ENCODE measurements at places on chromosomes 16 and 17.

- no peak for DNase-seq
These were observed 32.8 kb downstream of the ADCY9 start for GRCh38 chr16:4083347-4083870.

DNA sequence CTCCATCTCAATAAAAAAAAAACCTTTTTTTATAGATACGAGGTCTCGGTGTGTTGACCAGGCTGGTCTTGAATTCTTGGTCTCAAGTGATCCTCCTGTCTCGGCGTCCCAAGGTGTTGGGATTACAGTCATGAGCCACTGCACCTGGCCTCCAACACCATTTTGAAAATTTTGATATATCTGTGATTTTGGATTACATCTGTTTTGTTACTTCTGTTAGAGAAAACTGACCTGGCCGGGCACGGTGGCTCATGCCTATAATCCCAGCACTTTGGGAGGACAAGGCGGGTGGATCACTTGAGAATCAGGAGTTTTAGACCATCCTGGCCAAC lies 18.6 kb downstream of the RMI2 start:
- no peak for DNase-seq

- DNase-seq: no peak
These were observed 1.4 kb upstream of the SP6 start for GRCh38 chr17:47852113-47852949.

DNA sequence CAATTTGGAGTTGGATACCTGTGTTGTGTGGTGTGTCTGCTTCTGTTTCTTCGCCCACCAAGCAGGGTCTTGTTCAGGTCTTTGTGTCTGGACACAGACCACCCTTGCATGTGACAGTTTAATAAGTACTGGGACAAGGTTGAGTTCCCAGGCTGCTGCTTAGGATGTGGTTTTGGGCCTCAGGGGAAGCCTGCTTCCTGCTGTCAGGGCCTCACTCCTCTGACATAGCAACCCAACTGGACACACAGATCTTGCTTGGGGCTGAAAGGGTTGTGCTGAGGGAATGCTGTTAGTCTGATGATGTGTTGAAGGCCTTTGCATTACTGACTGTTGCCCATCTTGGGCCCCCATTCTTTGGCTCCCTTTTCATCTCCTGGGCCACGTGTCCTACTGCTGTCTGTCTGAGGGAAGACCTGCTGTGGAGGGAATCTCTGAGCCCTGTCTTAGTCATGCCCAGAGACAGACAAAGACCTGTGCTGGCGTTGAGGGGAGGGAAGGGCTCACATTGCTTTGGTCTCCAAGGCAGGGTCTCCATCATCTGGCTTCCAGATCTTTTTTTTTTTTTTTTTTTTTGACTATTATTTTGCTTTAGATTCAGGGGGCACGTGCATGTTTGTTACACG lies 4.7 kb upstream of the TGFB1I1 start:
- DNase-seq: no peak

DNA sequence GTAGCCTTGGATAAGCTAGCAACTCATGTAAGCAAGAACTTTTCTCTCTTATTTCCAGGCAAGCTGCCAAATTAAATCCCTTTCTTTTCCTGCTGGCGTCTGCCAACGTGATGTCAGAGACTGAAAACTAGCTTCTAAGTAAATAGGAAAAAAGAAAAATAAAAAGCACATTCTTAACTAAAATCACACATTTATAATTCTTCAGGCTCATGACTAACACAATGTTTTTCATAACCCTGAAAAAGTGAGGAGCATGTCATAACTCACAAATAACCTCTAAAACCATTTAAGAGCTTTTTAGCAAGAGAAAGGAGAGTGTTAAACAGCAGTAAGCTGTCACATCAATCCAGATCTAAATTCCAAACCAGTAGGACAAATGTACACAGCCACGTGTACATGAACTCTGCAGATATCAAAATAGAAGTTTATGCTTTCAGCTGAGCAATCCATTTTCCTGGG lies 110.0 kb downstream of the N4BP1 start:
- DNase-seq: no peak

DNA sequence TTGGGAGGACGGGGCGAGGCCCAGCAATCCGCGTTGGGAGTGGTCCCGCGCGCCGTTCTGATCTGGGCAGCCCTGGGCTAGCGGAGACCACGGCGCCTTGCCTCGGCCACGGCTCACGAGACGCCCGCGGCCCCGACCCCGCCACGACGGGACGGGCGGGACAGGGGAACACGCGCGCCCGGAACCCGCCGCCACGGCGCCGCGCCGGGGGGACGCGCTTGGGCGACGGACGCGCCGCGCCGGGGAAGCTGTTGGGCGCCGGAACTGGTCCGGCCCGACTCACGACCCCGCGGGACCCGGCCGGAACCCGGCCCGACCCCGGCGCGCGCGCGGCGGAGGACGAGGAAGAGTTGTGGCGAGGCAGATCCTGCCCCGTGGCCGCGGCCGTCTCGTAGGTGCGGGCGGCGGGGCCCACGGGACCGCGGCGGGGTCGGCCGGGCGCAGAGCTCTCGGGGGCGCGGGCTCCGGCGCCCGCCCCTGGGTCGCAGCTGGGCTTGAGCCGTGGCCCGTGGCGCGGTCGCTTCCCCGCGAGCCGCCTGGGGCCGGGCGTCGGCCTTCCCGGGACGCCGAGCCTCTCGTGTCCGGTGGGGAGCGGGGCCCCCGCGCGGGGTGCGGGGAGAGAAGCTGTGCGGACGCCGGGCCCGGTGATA lies at the start of gene ACSF3:
TSS of gene ACSF3 (plus strand) at position 251 of the 650 bp plus-strand sequence. CDS start 6,830 bp downstream, outside the sequence.
- peak; percentile 41 for DNase-seq

- DNase-seq: no peak
These were observed 14.4 kb downstream of the SYCE1L start for GRCh38 chr16:77213542-77214106.

DNA sequence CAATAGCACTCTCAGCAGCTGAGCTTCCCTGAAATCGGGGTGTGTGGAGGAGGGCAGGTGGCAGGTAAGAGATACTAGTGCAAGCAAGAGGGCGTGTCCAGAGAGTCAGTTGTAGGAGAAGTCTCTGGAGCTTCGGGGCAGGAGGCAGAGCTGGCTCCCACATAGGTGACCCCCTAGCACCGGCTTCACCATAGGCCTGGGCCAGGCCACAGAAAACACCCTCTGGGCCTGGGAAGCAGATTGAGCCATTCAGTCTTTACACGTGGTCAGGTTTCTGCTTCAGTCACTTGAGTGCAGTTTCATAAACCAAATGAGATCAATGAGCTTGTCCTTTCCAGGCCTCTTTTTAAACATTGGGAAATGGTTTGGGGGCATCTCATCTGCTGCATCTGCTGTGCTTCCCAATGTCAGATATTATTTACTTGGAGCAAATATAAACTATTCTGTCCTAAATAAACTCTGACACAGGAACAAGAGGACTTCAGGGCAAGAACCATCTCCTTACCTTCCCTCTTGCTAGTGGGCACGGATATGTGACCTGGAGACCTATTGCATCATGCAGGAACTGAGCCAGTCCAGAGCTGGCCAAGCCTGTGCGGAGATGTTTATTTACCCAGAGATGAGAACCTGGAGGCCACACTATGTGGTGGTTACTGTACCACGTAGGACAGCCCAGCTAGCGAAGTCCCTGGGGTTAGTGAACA lies 16.1 kb downstream of the CCR7 start:
- DNase-seq: no peak

- no peak for DNase-seq
These were observed 82.7 kb upstream of the CDYL2 start for GRCh38 chr16:80887062-80887461.

DNA sequence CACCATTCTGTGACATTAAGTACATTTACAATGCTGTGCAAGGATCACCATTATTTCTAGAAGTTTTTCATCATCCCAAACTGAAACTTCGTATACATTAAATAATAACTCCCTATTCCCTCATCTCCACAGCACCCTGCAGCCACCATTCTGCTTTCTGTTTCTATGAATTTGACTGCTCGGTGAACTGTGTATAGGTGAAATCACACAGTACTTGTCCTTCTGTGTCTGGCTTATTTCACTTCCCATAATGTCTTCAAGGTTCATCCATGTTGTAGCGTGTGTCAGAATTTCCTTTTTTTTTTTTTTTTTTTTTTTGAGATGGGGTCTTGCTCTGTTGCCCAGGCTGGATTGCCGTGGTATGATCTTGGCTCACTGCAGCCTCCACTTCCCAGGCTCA lies 20.4 kb downstream of the RAP1GAP2 start:
- DNase-seq: no peak

DNA sequence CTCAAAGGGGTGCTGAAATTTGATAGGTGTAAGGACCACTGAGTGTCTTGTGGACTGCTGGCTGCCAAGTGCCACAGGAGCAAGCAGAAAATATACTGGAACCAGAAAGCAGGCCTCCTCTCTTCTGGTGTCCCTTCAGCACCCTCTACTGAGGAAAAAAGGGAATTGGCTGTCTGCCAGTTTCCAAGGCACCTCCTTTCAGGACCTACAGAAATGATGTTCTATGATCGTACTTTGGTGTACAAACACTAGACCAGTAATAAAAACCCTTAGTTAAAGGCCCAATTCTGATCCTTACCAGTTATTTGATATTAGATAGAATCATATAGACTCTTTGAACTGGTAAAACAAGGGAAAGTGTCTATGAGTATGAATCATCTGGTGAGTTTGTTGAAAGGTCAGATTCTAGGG lies 35.8 kb upstream of the BCAS3 start:
- DNase-seq: peak; percentile 47

- DNase-seq: no peak
These were observed 11.9 kb downstream of the POLR3K start for GRCh38 chr16:41439-42068.

GRCh38 chr16:57745768-57746167 lies 10.2 kb downstream of the KATNB1 start:
- no peak for DNase-seq

- DNase-seq: no peak
These were observed 15.7 kb upstream of the MRC2 start for GRCh38 chr17:62611728-62612127.

- DNase-seq: no peak
These were observed 264.7 kb upstream of the TNRC6C start for GRCh38 chr17:77693776-77694175.

GRCh38 chr16:1976951-1977874 lies 4.1 kb downstream of the NOXO1 start:
- DNase-seq: no peak

DNA sequence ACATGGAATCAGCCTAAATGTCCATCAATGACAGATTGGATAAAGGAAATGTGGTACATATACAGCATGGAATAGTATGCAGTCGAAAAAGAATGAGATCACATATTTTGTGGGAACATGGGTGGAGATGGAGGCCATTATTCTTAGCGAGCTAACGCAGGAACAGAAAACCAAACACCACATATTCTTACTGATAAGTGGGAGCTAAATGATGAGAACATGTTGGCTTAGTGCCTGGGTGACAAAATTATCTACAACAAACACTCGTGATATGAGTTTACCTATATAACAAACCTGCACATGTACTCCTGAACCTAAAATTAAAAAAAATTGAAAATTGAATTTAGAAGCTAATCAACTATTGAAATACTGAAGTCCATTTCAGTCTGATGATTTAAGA lies 6.1 kb downstream of the ANKS4B start:
- no peak for DNase-seq

GRCh38 chr17:14091367-14091766 lies 22.1 kb downstream of the COX10 start:
- DNase-seq: no peak

GRCh38 chr16:48123104-48123788 lies 32.5 kb downstream of the ABCC12 start:
- DNase-seq: no peak

- no peak for DNase-seq
These were observed 9.0 kb upstream of the TBC1D3B start for GRCh38 chr17:36185416-36185815.

DNA sequence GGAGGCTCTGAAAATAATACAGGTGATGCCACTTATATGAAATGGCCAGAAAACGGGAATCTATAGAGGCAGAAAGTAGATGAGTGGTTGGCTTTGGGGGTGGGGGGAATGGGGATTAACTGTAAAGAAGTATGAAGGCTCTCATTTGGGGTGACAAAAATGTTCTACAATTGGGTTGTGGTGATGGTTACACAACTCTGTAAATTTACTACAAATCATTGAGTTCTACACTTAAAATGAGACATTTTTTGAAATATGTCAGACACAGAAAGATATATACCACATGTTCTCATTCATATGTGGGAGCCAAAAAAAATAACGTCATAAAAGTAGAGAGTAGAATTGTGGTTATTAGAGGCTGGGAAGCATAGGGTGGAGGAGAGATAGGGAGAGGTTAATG lies 25.7 kb downstream of the ARHGAP17 start:
- no peak for DNase-seq

DNA sequence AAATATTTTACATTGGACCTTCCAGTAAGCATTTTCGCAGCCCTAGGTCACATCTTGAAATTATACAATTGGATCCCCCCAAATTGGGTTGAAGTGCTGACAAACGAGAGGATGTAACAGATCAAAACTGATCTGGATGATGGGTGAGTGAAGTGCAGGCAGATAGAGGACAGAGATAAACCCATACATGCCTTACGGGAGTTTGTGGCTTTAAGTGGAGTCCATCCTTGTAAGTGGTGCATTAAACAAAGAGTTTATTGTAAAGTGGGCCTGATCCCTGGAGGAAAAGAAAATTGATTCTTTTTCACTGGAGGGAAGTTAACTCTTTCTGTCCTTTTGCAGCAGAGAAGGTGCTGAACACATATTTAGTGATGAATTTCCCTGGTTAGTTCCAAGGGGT lies 39.0 kb upstream of the KCNJ2 start:
- DNase-seq: no peak

- DNase-seq: no peak
These were observed 519.7 kb upstream of the CA10 start for GRCh38 chr17:52678211-52678610.

DNA sequence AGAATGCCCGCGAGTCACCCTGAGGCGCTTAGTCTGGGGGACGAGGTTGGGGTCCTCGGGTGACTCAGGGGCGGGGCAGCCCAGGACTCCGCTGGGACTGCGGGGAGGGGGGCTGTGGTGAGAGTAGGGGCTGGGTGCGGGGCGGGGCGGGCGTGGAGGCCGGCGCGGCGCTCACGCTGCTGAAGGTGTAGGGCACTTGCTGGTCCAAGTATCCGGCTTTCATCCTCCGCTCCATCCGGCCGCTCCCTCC lies 832 bp downstream of the ETV4 start:
- DNase-seq: no peak

DNA sequence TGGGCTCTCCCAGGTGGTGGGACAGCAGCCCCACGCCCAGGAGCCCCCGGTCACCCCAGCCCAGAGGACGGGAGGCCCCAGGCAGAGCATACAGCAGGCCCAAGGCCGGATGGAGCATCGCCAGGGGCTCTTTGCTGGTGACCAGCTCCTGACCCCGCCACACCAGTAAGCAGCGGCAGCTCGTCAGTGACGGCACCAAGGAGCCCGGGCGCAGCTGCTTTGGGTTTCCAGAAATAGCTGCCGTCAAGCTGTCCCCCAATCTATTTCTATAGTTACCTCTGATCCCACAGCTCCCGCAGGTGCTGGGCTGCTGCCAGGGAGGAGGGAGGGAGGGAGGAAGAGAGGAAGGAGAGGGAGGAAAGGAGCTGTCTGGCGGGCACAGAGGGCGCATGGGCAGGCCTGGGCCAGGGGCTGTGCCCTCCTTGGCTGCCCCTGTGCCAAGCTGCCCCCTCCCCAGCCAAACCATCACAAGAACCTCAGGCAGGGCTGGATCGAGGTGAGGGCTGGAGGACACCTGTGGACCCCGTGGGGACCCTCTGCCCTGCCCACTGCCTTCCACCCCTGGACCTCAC lies 10.8 kb upstream of the RASD1 start:
- DNase-seq: no peak
